ENCODE measurements at places on chromosomes 5 and 9. TPM values are rescaled to one million over a fixed set of nuclear protein-coding genes. Genes with fewer than 3 reads are reported as not detected.

DNA sequence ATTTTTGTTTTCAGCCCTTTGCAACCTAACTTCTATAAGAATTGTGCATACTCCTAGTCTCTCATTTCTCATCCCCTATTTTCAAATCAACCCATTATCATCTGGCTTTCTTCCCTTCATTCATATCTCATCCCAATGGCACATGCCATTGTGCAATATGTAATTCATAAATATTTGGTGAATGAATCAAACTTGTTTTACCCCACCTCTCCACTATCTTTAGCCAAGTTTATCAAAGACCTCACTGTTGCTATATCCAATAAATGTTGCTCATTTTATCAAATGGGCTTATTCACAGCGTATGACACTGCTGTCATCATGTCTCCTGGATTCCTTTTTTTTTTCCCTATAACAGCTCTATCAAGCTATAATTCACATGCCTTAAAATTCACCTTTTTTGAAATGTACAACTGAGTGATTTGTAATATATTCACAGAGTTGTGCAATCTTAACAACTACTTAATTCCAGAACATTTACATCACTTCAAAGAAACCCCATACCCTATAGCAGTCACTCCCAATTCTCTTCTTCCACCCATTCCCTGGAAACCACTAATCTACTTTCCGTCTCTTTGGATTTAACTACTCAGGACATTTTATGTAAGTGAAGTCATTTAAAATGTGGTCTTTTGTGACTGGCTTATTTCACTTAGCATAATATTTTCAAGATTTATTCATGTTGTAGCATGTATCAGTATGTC is 214.4 kb upstream of the PAPPA start:
- no peak for DNase-seq

The C7 gene
- total RNA-seq: 849 TPM

The PCDHB15 gene
- total RNA-seq: 6.0 TPM

- DNase-seq: no peak
Observed at GRCh38 chr5:168916852-168917251, 337.7 kb upstream of the PANK3 start.

DNA sequence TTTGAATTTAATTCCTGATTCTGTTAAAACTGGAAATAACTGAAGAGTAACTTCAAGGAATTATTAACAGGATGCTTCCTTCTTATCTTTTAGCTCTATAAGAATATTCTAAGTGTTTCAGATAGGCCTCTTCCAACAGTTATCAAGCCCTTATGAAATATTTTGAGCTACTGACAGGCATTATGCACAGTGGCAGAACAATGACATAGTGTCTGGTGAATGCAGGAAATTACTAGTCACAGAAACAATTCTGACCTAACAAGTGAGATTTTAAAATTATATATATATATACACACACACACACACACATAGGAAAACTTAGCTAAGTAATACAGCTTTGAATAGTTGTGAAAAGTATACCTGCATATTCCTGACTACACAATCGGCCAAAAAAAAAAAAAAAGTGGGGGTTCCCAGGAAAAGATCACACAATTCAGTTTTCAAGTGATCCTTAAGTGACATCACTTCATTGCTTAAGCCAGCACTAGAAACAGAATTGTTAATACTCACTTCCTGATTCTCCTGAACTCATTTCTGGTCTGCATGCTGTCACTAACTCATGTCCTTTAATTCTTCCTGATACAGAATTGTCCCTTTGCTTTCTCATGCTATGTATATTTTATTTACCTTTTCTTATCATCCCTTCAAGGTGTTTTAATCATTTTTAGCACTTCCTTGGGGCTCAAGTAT is 77.3 kb downstream of the SLC25A46 start:
- DNase-seq: no peak

DNA sequence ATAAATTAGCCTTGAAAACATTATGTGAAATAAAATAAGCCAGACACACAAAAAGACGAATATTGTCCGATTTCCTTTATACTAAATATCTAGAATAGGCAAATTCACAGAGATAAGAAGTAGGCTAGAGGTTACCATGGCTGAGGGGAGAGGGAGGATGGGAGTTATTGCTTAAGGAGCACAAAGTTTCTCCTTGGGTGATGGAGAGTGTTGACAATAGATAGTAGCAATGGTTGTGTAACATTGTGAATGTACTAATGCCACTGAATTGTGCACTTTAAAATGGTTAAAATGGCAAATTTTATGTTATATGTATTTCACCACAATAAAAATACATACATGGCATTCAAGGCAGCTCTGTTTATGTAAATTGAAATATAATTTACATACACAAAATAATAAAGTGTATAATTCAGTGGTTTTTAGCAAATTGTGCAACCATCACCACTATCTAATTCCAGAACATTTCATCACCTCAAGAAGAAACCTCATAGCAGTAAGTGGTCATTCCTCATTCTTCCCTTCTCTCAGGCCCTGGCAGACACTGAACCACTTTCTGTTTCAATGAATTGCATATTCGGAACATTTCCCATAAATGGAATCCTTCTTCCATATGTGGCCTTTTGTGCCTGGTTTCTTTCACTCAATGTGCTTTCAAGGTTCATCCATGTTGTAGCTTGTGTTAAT is 59.2 kb downstream of the NDST1 start:
- no peak for DNase-seq

DNA sequence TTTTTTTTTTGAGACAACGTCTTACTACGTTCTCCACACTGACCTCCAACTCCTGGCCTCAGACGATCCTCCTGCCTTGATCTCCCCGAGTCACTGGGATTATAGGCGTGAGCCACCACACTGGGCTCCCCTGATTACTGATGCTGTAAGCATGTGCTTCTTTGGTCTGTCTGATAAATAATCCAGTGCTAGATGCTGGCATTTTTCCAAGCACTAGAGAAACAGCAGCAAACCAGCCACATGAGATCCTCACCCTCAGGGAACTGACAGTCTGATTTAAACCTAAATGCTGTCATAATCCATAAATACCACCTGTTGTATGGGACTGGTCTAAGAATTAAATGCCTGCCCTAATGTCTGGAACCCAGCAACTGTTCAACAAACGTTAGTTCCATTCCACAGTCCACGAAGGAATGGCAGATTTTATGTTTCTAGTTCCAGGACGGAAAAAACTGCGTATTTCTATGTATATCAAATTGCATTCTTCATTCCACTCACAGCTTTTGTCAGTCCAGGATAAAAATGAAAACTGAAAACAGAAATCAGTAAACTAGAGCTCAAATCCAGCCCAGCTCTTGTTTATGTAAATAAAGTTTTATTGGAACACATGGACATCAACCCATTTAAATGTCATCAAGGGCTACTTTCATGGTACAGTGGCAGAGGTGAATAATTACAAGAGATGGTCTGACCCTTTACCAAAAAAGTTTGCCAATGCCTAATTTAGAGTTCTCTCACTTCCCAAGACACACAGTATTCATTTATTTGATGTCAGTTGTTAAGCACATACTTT is 20.1 kb downstream of the SLC35D2 start:
- DNase-seq: no peak

- DNase-seq: peak; percentile 33
Observed at GRCh38 chr5:180639741-180640610, 9.4 kb downstream of the FLT4 start.

DNA sequence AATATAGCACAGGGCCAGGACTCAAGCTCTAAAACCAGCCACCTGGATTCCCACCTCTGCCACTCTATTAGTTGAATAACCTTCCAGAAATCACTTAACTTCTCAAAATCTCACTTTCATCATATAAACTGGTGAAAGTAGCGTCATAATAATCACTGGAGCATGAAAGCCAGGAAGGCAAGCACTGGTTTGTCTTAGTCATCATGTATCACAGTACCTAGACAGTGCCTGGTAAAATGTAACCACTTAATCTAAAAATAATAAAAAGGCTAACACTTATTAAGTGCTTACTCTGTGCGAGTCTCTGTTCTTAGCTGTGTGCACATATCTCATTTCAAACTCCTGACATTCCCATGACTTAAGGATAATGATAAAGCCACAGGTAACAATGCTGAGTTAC is 109.4 kb downstream of the ASTN2 start:
- DNase-seq: no peak

DNA sequence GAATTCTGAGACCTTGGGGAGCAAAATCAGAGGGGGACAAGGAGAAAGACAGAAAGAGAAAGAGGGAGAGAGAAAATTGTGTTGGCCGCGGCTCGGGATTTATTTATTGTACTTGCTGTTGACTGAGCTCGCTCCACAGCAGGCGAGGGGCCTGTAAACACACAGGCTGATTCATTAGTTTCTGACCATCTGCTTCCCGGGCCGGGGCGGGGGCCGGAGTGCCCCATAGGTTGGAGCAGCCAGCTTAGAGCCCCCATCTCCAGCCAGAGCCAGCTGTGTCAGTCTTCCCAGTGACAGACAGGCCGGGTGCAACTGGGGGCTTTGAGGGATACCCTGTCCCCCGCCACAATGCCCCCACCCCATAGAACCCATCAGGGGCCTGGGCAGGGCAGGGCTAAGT is 30.9 kb downstream of the NTNG2 start:
- no peak for DNase-seq

The OSMR gene
- total RNA-seq: 118 TPM

DNA sequence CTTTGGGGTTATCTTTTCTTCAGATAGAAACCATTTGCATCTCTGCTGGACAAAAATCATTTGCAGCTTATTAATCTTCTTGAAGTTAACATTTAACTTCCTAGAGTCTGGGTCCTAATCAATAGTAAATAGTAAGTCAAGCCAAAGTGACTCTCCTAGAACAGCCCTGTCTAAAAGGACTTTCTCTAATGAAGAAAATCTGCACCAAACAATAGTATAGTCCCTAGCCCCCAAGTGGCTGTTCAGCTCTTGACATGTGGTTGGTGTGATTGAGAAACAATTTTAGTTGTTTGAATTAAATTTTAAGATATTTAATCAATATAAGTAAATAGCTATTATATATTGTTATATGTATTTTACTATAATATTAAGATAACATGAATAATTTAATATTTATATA is 64.6 kb upstream of the SHB start:
- DNase-seq: no peak

DNA sequence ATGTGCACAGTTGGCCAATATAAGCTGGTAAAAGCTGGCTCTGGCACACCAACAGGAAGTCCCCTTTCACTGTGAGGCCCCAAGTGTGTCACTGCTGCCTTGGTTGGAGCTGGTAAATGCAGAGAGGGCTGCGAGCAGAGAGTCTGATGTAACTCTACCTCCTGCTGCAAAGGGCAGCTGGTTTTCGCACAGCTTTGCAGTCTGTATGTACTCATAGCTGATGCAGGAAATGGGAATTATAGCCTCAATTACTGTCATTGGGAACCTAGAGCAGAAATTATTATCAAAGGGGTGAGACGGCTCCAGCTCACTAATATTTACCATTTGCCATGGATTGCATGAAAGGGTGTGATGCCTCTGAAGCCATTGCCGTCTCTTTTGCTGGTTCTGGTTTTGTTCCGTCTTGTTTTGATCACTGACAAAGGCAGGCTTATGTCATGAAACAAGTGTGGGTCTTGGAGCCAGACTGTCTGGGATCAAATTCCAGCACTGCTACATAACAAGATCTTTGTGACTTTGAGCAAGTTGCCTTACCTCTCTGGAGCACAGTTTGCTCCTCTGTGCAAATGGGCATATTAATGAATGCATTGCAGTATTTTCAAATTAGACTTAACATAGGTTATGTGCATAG is 124.3 kb upstream of the SLC25A48 start:
- DNase-seq: no peak

The SMARCA2 gene
- 189 TPM for total RNA-seq

GRCh38 chr9:89600831-89601230 is 4.0 kb upstream of the GADD45G start:
- no peak for DNase-seq

The SLC6A3 gene
- 0.54 TPM for total RNA-seq

The CDC20B gene
- total RNA-seq: not detected

DNA sequence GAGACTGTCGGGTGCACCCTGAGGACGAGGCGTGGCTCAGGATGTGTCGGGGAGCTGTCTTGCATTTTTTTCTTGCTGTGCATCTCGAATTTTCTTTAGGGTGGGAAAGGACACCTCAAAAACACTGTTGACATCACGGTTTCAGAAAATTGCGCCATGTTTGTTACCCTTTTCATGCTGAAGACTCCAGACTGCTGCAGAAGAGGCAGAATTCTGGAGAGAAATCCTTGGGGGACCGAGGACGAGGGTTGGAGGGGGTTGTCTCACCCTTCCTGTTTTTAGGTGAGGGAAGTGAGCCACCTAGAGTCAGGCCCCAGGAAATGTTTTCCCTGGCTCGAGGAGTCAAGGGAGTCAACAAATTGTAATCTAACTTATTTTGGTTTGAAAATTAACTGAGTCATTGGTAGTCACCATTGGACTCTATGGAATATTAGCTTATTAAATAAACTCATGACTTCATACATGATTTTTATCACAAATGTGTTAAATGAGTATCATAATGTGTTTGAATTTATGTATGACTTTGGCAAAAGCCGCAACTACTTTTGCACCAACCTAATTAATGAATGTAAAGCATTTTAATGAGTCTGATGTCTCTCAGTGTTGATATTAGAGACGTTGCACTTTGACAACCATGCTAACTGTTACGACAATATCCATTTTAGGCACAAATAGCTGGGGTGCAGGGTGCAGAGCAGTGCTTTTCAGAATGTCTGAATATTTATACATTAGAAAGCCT is 724 bp upstream of the LYSMD3 start:
- DNase-seq: peak; percentile 90

The IGFBPL1 gene
- 0.22 TPM for total RNA-seq

- no peak for DNase-seq
Observed at GRCh38 chr9:123609844-123610243, 253.8 kb downstream of the CRB2 start.

DNA sequence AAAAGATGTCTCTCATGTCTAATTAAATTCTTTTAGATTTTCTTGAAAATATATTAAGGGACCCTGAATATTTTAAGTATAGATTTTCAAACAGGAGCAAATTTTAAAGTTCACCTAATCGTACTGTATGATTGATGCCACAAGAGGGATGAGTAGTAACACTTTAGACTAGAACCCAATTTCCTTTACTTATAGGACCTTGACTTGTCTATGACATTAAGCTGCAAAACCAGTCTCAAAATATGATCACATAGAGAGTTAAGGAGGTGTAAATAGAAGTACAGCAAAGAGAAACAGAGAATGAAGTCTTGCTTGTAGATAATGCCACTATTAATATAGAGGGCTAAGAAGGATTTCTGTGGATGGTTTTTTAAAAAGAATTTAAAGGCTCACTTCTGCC is 312.9 kb upstream of the PRR16 start:
- no peak for DNase-seq
